HuH-7.5 (cell line): ENCODE measurements at places on chromosomes 2 and 18.

DNA sequence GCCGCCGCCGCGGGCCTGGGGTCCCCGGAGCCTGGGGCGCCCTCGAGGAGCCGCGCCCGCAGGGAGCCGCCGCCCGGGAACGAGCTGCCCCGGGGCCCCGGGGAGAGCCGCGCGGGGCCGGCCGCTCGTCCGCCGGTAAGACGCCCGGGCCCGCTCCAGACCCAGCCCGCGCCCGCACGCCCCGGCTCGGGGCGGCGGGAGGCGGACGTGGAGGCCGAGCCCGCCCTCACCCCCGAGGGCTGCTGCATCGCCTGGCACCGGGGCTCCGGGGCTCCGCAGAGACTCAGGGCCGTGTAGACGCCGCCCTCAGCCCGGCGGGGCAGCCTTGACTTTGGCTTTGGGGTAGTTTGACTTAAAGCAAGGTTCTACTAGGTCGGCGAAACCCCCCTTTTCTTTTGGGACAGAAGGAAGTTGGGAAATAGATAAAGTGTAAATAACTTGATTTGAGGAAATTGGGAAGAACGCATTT lies 335 bp downstream of the ERFE start:
- DNase-seq, result peak; percentile 79

- no peak for DNase-seq
Measured at GRCh38 chr2:111171337-111171930, 50.7 kb downstream of the BCL2L11 start.

DNA sequence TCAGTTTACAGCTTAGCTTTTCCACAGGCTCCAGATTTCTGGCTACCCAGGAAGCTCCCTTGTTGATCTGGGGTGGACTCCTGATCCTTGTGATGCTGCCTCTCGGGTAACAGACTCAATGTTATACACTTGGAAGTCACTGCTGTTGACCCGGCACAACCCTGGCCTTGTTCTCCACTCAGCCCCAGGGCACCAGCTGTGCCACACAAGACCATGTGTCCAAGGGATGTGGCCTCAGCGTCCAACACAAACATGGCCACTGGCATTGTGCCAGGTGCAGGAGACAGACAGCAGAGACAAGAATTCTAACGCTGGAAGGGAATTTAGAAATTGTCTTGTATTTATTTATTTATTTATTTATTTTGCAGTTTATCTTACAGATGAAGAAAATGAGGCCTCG lies 39.0 kb upstream of the PPP4R1 start:
- DNase-seq, result no peak

DNA sequence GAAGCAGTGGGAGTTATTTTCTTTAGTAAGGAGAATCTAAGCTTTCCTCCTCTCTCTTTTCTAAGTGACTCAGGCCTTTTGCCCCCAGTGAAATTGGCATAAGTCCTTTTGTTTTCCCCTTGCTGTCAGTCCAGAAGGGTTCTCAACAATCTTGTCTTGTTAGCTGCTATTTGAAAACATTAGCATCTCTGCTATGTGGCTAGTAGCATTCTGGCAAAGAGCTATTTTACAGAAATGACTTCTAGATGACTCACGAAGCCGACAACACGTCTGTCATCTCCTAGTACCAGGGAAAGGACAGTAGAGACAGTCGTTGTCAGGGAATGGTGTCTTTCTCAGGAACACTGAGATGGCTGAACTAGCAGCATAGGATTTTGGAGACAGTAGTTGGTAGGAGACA lies 14.7 kb downstream of the SMARCAL1 start:
- no peak for DNase-seq

GRCh38 chr2:175372704-175373701 lies 191.5 kb upstream of the ATP5MC3 start:
- DNase-seq, result no peak

GRCh38 chr2:102013206-102014040 lies 21.7 kb downstream of the IL1R2 start:
- no peak for DNase-seq
